ENCODE measurements at places on chromosomes 11 and 22.

GRCh38 chr11:13786688-13787087, 118.2 kb downstream of the FAR1 start:
- DNase-seq = no peak

DNA sequence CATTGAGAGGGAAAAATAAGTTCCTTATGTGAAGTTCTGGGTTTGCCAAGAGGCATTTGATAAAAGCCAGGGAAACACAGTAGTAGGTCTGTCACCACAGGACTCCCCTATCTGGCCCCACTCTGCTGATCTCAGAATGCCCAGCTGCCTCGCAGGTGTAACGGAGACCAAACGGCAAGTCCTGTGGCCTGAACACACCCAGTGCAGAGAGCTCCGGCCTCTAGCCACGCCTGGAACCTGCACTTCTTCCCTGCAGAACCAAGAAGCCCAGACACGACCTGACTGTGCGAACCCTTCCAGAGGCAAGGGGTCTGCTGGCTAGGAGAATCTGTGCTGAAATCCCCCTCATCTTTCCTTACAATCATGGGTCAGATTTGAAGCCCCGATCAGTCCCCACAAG, 432.8 kb upstream of the B3GAT1 start:
- no peak for DNase-seq

DNA sequence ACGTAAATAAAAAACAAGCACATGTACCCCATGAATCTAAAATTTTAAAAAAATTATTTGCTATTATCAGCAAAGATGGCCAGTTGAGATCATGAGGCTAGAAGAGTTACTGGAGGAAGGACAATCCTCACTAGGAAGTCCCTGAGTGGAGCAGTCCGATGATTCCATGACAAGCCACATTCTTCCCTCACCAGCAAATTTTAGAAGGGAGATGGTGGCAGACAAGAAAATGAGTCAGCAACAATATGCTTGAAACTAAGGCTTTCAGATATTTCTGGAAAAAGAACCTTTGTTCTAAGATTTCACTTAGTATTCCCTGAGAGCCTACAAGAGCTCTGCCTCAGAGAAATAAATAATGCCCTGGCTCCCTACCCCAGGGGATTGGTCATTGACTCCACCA, 34.9 kb downstream of the P4HA3 start:
- DNase-seq = no peak

DNA sequence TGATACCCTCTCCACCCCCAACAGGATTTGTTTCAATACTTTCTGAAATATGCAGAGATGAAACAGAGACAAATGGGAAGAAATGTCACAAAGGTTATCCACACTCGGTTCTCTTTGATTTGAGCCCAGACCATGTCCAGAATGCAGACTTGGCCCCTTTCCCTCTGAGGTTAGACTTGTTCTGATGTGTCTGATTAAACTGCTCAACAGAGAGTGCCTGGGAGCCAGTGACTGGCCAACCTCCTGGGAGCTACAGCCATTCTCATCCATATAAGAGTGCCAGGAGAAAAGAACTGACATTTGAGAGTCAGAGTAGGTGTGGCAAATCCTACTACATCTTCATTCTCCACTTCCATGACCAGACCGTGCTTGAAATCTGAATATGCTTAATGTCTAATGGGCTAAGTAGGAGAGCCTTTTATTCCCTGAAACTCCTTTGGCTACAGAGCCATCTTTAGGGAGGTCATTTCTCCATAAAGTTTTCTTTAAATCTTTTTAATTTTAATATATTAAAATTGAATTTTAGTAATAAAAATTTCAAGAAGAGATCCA, 201.4 kb downstream of the BLID start:
- no peak for DNase-seq

DNA sequence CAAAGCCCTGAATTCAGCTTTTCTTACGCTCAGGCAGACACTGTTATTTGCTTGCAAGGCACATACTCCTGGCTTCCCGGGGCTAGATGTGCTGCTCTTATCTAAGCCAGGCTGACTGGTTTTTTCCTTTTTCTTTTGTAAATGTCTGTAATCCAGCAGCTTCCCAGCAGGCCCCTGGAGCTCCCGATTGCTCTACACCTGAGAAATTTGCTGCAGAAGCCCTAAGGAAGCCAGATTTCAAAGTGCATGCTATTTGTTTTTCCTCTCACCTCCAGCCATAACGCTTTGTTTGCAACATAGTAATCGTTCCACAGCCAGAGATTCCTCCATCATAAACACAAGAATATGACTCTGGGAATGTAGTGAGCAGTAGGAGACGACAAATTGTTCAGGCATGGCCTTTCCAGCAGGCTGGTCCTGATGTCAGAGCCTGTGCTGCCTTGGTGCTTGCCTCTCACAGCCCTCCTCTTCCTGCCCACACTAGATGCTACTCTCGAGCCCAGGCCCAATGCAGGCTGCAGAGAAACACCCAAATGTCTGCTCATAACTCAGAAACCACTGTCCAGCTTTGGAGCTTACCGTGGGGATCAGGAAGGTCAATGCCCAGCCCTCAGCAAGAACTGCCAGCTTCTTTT, 54.7 kb upstream of the SLC6A5 start:
- no peak for DNase-seq

- DNase-seq = no peak
Measured at GRCh38 chr11:95341221-95341620, 110.2 kb upstream of the SESN3 start.

DNA sequence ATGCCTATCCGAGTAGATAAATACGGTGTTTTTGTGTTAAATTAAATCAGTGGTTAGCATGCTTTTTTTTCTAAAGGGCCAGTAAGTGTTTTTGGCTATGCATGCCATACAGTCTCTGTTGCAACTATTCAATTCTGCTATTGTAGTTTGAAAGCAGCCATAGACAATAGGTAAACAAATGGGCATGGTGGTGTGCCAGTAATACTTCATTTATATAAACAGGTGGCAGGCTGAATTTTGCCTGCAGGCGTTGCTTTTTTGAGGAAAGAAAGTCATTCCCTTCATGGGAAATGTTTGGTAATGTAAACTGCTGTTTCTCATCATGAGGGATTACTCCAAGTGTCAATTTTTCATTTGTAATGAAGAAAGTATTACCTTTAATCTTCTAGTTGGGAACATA, 106.5 kb downstream of the TMEM135 start:
- no peak for DNase-seq
